ENCODE measurements at places on chromosomes 16 and 17.
A peak's percentile ranks its signal among the peaks of the same experiment; 100 is the strongest.

GRCh38 chr16:52526830-52527229, 20.1 kb downstream of the TOX3 start:
- DNase-seq, result no peak

DNA sequence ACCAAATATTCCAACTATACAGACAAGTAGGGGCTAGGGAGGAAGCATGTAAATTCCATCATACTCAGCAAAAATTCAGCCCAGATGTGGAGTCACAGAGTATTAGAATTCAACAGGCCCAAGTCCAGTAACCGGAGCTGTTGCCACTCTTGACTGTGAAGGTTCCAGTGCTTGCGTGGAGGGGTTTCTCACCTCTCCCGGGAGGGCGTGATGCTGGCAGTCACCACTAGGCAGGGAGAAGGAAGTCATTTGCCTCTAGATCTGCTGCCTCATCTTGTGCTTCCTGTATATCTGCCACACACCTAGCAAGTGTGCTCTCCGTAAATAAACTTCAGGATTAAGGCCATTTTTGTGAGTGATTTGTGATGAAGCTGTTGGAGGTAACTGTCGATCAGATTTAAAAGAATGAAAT, 1.0 kb upstream of the CKLF start:
- no peak for DNase-seq

GRCh38 chr17:49914096-49914490, 54.9 kb upstream of the DLX4 start:
- DNase-seq, result no peak

- no peak for DNase-seq
These were observed 2.5 kb upstream of the MRPS23 start for GRCh38 chr17:57852092-57852954.

DNA sequence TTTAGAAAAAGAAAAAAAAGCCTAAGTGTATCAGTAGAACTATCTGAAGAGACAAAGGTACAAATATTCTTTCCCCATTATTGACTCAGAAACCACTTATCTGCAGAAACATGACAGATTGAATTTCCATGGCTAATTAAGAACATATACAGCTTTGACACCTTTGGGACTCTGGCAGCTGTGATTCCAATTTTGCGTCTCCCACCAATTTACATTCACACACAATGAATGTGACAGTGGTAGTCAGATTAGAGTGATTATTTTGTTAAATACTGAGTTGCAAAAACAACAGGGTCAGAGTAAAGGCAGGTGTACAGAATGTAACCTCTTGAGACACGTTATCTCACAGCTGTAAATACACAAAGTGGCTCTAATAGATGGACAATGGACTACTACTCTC, 5.3 kb upstream of the PPM1D start:
- no peak for DNase-seq

GRCh38 chr17:49180303-49180702, 30.1 kb downstream of the GNGT2 start:
- DNase-seq, result peak; percentile 93

GRCh38 chr17:76845541-76846017, 22.6 kb upstream of the MGAT5B start:
- DNase-seq, result no peak

DNA sequence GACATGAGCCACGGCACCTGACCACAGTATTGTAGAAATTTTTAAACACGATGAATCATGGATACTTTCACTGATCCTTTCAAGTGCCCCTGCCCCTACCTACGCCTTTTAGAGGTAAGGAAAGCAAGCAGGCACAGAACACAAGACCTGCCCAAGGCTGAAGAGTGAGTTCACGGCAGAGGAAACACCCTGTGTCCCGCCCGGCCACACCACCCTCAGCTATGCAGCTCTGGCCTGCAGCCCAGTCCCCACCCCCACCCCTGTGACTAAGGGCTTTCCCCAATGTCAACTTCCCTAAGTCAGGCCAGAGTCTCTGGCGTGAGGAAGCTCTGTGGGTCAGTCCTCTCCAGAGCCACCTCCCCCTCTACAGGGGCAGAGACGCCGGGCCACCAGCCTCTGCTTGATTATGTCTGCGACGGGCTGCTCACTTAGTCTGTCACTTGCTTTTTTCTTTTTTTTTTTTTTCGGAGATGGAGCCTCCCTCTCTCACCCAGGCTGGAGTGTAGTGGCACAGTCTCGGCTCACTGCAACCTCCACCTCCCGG, 8.4 kb downstream of the SLC16A5 start:
- DNase-seq, result peak; percentile 75

DNA sequence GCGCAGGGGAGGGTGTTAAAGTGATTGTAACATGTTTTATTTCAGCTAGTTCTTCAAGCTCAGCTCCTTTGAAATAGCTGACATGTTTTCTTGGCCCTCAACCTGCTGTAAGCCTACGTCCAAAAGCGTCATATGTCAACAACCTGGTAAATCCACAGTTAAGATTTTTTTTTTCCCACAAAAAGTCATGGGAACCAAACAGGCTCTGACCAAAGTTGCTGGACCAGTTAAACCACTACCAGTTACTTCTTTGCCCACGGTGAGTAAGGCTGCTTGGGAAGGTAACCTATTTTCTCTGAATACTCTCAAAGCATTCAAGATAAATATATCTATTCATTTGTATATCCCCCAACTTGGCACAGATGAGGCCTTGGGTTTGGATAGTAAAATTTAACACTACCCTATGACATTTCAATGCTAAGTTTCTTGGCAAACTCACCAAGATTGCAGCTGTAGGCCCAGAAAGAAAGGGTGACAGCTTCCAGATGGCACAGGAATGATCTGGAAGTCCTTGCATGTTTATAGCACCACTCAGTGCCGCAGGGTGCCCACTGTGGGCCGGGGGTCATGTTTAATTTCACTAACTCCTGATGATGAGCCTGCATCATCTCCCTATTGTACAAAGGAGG, 166.2 kb downstream of the XYLT1 start:
- DNase-seq, result peak; percentile 28

GRCh38 chr16:85443116-85443515, 170.0 kb upstream of the GSE1 start:
- no peak for DNase-seq

DNA sequence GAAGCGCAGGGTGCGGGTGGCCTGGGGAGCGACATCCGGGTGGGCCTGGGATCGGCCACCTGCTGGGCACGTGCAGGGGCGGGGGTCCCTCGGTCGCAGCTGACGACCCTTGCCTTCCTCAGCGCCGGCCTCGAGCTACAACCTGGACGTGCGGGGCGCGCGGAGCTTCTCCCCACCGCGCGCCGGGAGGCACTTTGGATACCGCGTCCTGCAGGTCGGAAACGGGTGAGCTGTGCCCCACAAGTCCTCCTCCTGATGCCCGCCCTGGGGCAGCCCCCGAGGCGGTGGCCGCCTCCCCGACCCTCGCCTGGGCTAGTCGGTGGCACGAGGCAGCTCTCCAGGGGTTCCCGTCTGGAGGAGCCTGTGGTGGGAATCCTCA, 1.5 kb downstream of the ITGAL start:
- DNase-seq, result no peak

- DNase-seq, result no peak
These were observed 447.6 kb upstream of the CA10 start for GRCh38 chr17:52606098-52606497.

DNA sequence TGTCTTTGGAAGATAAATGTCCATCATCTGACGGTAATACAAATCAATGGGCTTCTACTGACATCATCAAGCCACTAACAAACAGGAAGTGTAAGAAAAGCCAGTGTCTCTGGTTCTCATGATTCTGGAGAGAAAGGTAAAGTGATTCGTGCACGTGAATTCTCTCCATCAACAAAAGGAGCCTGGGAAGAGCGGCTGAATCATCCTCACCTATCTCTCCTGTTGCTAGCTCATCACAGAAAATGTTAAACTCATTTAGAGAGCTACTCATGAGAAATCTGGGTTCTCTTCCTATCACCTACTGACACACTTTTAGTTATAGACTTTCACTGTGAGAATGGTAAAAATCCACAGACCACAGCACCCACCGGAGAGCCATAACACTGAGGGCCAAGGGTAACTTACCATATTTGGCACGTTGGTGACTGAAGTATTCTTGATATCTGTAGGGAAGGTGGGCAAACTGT, 70.3 kb downstream of the CREBBP start:
- DNase-seq, result no peak

DNA sequence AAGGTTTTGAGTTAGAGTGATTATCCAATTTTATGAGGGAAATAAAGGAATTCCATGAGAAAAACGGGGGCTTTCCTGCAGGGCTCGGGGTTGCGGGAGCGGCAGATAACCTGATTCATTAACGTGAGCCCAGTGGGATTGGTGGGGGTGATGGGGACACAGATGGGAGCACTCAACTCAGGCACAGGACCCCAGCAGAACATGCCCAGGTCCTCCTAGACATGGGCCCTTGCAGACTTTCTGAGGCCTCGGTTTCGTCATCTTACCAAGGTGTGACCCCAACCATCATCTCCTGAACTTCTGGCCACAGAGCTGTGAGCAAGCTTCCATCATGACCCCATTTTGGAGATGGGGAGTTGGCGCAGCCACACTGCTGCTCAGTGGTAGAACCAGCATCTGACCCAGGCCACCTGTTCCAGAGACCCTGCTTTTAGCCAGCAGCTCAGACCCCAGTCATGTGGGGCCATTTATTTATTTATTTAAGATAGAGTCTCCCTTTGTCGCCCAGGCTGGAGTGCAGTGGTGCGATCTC, 22.3 kb downstream of the CARHSP1 start:
- DNase-seq, result no peak

- no peak for DNase-seq
These were observed 221.9 kb upstream of the CACNG5 start for GRCh38 chr17:66612993-66613392.

- no peak for DNase-seq
These were observed 37.8 kb downstream of the TMEM235 start for GRCh38 chr17:78268951-78269905.

DNA sequence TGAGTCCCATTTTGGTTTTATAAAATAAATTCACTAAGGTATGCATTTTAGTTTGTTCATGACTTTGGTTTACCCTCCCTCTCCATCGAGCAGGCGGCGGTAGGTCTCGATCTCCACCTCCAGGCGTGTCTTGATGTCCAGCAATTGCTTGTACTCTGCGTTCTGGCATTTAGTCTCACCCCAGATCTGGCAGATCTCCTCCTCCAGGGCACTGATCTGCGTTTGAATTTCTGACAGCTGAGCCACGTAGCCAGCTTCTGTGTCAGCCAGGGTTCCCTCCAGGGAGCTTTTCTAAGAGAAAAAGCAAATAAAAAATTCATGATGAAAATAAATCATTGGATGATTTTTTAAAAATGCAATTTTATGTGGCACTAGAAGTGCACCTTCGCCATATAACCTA, 4.2 kb downstream of the KRT24 start:
- DNase-seq, result no peak
